ENCODE measurements at places on chromosomes 13 and 19. TPM values are rescaled to one million over a fixed set of nuclear protein-coding genes. Genes with fewer than 3 reads are reported as not detected.

Gene NLRP5
- not detected for total RNA-seq

Gene DUXA
- total RNA-seq, result not detected

Gene ZNF829
- 0.41 TPM for total RNA-seq

Gene IFNL1
- total RNA-seq, result not detected

Measured in A549 treated with RU486 at 1 μM for 4 hours (cell line).